ENCODE measurements at places on chromosomes 1 and 21. TPM values are rescaled to one million over a fixed set of nuclear protein-coding genes. Genes with fewer than 3 reads are reported as not detected.

LAPTM5 gene
- total RNA-seq = 2.2 TPM

DNA sequence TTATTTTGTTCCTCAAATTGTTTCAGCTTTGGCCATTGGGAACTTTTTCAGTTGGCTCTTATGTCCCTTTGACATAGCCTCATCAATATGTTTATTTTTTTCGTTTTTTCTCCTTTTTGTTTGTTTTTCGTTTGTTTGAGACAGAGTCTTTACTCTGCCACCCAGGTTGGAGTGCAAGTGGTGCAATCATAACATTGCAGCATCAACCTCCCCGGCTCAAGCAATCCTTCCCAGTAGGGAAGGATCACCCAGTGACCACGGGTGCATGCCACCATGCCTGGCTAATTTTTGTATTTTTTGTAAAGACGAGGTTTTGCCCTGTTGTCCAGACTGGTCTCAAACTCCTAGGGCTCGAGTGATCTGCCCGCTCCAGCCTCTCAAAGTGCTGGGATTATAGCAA, 8.1 kb downstream of the POLR3GL start:
- no peak for DNase-seq

HES4 gene
- 141 TPM for total RNA-seq

GRCh38 chr1:213041443-213041842, 9.6 kb upstream of the RPS6KC1 start:
- no peak for DNase-seq

PLA2G2E gene
- not detected for total RNA-seq

CFAP107 gene
- total RNA-seq = not detected

DNA sequence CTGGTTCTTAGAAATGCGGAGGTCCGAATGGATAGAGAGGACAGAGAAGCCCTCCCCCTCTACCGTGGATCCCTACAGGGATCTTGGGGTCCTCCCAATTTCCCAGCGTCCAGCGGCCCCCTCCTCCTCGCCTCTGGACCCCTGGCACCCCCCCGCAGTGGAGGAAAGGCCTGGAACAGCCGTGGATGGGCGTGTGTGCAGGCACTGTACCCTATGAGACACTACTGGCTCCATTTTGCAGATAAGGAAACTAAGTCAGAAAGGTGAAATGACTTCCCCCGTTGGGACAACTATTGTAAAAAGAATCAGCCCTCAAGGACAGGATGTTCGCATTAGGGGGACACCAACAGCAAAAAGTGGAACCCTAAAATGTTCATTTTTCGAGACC, 931 bp upstream of the CLSTN1 start:
- no peak for DNase-seq

MACO1 gene
- total RNA-seq = 11.5 TPM

DNA sequence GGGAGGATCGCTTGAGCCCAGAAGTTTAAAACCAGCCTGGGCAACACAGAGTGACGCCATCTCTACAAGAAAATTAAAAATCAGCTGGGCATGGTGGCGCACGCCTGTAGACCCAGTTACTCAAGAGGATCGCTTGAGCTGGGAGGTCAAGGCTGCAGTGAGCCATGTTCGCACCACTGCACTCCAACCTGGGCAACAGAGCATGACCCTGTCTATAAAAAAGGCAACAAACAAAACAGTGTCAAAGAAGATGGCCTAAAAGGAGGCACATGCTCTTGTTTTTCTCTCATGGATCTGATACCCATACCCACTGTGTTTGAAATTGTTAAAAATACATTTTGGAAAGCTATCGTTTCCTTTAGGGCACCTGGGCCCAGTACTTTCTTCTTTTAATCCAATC, 191.7 kb downstream of the SLC45A1 start:
- no peak for DNase-seq

GRCh38 chr1:24071941-24072340, 40.0 kb downstream of the MYOM3 start:
- no peak for DNase-seq

MORN1 gene
- 3.2 TPM for total RNA-seq

- DNase-seq = no peak
Measured at GRCh38 chr1:184409011-184409410, 22.2 kb downstream of the C1orf21 start.

- DNase-seq = no peak
Measured at GRCh38 chr1:167721617-167722151, at the start of gene MPZL1. Gene MPZL1, plus strand, starts transcription at chr1:167721982. Its CDS starts 170 bp downstream, at chr1:167722152.

SMAP2 gene
- 4.9 TPM for total RNA-seq

GRCh38 chr1:236149696-236150228, 7.4 kb downstream of the GPR137B start:
- no peak for DNase-seq

ATP1A4 gene
- not detected for total RNA-seq

- DNase-seq = no peak
Measured at GRCh38 chr1:8551057-8551456, 233.1 kb downstream of the SLC45A1 start.

HES3 gene
- not detected for total RNA-seq

GRCh38 chr1:86696522-86696921, 7.9 kb upstream of the SH3GLB1 start:
- DNase-seq = no peak

DNA sequence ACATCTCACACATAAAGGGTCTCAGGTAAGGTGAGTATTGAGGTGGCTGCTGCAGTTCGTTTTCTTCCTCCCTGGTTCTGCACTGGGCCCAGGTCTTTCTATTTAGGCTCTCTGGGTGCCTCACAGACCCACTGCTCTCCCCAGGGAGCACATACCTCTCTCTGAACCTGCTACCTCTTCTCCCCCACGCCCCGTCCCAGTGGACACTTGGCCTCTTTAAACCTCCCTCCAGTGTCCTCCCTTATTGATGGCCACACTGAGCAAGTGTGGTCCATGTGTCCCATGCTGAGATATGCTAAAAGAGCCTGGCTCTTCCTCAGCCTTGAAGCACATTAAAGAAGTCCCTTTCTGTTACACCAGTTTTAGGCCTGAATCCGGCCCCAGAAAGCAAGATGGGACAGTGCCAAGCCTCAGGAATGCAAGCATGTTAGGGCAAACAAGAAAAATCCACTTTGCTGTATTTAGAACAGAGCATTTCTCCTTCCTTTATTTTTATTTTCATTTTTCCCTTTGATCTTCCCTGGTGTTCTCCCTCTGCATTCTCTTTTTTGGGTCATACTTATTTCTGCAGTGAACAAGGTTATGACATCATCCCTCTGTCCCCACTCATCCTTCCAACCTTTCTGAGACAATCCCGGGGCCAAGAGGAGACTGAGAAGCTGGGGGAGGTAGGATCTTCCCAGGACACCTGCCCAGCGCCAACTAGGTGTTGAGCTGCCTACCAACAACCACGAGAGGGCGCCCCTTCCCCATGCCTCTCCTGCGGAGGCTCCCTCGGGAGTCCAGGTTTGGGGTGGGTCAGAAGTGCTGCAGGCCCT, 5.0 kb upstream of the CHI3L2 start:
- DNase-seq = no peak

DNA sequence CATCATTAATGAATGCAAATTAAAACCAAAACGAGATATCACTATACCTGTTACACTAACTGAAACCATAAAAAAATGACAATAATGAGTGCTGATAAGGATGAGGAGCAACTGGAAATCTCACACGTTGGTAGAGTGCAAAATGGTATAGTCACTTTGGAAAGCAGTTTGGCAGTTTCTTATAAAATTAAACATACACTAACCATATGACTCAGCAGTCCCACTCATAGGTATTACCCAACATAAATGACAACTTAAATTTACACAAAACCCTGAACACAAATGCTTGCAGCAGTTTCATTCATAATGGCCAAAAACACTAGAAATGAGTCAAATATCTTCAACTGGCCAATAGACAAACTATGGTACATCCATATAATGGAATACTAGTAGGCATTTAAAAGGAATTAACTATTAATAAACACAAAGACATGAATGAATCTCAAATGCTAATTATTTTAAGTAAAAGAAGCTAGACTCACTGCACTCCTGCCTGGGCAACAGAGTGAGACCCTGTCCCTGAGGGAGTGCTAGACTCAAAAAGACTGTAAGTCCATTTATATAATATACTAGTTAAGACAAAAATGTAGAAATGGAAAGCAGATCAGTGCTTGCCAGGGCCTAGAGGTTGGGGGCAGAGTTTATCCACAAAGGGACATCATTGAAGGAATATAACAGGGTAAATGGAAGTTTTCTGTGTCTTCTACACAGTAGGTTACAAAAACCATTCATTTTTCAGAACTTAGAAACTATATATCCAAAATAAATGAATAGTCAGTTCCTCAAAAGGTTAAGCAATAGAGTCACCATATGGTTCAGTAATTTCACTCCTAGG, 77.4 kb downstream of the EIF4G3 start:
- no peak for DNase-seq
